SHP77 (cell line): ENCODE measurements at places on chromosomes 3 and 15.

GRCh38 chr3:19384868-19385267 is 236.6 kb downstream of the KCNH8 start:
- no peak for DNase-seq

DNA sequence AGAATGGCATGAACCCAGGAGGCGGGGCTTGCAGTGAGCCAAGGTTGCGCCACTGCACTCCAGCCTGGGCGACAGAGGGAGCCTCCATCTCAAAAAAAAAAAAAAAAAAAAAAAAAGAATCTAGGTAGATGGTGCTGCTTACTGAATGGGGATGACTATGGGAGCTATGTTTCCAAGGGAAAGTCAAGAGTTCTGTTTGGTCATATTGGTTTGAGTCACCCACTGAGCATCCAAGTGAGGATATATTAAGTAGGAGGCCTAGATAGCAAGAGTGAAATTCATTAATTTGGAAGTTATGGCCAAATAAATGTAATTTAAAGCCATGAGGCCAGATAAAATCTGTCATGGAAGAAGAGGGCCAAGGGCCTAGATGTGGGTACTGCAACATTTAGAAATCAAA is 9.0 kb upstream of the UACA start:
- DNase-seq, result no peak

DNA sequence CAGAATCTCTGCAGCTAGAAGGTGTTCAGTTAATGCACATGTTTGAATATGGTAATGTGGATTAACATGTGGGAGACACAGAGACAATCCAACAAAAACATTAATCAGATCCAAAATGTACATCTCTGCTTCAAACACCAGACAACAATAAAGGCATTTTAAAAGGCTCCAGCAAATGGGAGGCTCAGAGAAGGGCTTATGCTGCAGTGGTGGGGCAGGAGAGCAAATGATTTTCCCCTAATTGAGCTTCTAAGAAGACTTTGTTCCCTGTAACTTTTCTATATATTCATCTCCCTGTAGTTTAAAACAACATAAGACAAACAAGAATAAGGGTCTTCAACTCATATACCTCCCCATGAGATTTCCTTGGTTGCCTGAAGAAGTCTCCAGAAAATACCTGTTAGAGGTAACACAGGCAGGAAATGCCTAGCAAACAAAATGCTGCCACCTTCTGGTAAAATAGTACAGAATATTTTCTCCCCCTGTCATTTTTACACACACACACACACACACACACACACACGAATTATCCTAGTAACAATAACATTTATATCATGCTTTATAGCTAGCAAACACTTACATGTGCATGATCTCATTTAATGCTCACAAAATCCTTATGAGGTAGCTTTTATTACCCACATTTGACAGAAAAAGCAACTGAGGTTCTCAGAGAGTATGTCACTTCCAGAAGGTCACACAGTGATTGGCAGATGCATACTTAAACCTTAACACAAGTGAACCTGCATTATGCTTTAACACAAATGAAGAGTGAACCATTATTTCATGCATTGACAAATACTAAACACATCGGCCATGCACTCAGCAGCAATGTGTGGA is 123.4 kb upstream of the MB21D2 start:
- DNase-seq, result peak; percentile 3

DNA sequence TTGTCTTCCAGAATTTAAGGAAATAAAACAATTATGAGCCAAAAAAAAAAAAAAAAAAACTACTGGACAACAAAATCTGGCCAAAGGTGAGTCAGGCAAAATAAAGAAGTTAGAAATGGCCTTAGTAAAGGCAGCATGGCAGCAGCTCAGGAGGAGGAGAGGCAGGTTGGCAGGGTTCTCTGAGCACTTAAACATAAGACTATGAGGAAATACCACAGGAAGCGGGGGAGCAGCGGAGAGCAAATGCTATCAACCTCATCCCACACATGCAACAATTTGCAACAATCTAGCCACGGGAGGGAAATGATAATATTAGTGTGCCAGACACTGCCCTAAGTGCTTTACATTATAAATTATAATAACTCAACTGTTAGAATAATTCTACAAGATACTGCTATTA is 247.3 kb upstream of the NSMCE3 start:
- no peak for DNase-seq

DNA sequence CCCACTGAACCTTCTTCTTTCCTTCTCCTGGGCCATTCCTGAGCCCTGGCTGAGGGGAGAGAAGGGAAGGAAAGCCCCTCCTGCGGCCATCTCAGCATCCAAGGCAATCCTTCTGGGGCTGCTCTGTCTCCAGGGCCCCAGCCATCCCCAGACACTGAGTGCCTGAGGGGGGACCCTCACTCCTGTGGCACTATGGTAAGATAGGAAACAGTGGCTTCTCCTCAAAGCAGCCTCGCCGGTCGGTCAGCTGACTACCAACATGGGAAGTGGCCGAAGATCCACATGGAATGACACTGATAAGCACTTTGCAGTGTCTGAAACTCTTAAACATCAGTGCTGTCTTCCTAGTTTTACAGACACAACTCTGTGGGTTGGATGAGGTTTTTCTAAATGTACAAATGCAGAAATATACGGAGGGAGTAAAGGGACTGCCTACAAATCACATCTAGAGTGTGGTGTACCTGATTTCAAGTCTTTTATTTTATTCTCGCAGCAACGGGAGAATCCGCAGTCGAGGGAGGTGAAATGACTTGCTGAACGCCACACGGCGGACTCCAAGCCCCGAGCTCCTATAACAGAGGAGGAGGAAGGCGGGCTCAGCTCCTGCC is 973 bp upstream of the ITPKA start:
- DNase-seq, result peak; percentile 16

DNA sequence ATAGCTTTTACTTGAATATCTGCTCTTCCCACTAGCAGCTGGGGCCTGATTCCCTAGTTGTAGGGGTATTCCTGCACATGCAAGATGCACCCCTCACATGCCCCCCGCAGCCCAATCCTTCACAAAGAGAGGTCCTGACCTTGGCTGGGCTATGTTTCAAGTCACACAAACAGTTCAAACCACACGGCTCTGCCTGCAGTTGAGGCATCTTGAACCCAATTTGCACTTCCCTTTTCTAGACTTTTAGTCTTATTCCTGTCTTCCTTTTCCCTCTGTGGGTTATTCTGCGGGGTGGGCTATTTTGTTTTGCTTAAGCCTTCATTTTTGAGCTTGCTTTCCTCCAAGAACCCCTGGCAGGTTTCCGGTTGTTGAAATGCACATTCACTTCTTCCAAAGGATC is 13.3 kb upstream of the CCR1 start:
- no peak for DNase-seq

DNA sequence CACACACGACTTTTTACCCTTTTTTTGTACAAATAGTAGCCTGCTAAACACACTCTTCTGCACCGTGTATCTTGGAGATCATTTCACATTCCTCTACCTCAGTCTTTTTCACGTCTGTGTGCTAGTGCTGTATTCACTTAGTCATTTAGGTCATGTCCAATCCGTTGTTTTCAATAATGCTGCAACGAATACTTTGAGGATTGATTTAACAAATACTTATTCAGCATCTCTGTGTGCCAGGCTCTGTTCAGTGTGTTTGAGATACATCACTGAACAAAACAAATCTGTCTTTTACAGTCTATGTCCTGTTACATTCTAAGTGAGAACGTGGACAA is 882 bp downstream of the JMJD7 start:
- DNase-seq, result no peak

- no peak for DNase-seq
Observed at GRCh38 chr3:175118382-175118941, 259.3 kb downstream of the NAALADL2 start.

- DNase-seq, result no peak
Observed at GRCh38 chr3:58049143-58049785, 41.0 kb downstream of the FLNB start.

DNA sequence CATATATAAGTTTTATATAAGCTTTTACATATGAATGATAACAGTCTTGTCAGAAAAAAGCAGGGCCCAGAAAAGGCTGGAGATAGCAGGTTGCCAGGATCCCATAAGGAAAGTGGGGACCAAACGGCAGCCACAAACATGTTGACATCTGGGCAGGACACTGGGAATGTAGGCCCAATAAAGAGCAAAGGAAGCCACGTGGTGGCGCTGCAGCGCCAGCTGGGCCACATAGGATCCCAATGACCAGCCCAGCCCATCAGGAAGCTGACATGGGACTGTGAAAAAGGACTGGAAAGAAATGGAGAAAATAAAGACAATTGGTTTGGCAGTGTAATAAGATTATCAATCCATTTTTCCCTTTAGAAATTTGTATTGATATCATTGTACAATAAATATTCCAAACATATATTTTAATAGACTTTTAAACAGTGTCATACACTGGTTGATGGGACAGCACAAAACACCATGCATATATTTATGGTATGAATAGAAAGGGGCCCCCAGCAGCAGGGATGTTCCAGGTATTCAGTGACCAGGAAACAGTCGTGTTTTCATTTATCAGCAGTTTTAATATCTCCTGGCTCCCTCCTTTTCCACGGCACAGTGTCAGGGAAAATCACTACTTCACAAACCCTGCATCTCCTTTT is 89.0 kb upstream of the STRIT1 start:
- DNase-seq, result peak; percentile 50

GRCh38 chr3:49132437-49133225 is at the start of gene LAMB2:
TSS of gene LAMB2 (minus strand) at chr3:49133050. CDS start at chr3:49132867, 183 bp downstream.
- DNase-seq, result peak; percentile 56

- no peak for DNase-seq
Observed at GRCh38 chr3:194472290-194472920, 14.4 kb downstream of the ATP13A3 start.

DNA sequence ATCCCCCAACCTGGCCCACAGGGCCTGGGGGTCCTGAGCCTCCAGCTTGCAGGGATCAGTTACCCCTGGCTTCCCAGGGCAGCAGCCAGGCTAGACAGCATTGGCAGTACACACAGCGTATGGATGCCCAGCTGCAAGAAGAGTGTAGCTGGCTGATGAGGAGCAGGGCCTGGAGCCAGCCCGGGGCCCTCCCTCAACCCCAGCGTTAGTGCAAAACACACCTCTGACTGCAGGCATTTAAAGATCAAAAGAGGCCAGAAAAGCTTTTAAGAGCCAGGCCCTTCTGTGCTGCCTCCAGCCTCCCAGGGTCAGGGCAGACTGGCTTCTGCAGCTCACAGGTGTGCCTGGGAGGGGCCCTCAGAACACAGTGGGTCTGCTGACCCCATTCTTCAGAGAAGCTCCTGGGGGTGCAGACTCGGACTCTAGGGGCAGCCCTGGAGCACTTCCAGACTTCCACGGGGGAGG is 110.6 kb downstream of the ETFA start:
- no peak for DNase-seq

DNA sequence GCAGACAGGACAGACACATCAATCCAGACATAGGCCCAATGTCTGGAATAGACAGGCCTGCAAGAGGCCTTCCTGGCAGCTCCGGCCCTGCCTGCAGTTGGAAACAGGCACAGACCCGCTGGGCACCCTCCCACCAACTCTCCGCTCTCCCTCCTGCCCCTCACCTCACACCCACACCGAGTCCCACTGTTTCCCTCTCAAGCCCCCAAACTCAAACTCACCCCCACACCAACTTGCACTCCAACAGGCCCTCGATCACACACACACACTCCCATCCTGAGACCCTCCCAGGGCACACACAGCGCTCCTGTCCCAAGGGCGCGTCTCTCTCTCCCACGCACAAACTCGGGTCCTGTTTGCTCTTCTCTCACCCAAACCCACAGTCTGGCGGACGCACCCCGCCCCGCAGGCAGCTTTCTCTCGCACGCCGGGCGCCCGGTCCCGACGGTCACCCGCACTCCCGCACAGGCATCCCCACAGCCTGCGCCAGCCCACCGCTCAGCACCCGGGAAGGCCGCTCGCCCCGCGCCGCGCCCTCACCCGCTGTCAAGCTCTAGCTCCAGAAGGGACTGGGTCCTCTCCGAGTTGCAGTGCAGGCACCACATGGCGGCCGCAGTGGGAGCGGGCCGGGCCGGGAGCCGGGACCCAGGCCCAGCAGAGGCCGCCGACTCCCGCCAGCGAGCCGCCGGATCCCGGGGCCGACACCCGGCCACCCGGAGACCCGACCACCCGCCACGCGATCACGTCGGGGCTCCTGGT is 106.2 kb downstream of the IQSEC1 start:
- DNase-seq, result no peak

GRCh38 chr15:40823572-40824343 is 4.8 kb downstream of the PPP1R14D start:
- no peak for DNase-seq

DNA sequence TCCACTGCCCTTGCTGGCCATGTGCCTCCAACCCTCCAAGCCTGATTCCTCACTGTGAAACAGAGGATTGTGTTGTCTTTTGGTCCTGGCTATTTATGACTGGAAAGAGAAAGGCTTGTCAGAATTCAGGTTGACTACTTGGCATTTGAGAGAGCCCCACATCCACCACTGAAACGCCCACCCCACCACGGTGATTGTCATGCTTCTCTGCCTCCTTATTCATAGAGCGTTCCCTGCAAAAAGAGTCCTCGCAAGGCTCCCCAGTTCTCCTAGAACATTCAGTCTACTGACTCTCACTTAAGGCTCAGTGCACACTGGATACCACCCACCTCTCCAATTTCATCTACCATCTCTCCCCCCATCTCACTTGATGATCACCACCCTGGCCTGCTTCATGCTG is 162.9 kb upstream of the WNT5A start:
- no peak for DNase-seq

GRCh38 chr15:96200357-96200967 is 130.0 kb upstream of the NR2F2 start:
- DNase-seq, result no peak

- no peak for DNase-seq
Observed at GRCh38 chr3:106930086-106930485, 447.2 kb upstream of the CCDC54 start.

GRCh38 chr3:13514639-13515435 is 34.1 kb upstream of the FBLN2 start:
- no peak for DNase-seq

DNA sequence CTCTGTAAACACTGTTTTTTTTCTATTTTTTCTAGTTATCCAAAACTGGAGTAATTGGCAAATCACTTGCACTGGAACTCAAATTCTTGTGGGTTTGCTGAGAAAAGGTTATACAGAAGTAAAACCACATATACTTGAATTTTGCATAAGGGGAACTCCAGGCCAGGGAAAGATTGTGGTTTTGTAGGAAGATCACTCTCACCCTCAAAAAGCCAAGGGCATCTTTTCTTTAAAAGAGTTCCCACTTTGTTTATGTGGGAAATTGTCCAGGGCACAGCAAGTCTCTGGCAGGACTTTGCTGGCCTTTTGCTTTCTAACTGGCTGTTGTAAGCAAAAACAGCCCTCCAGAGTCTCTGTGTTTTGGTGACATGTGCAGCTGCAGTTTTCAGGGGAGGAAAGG is 340.3 kb upstream of the RBMS3 start:
- DNase-seq, result no peak

DNA sequence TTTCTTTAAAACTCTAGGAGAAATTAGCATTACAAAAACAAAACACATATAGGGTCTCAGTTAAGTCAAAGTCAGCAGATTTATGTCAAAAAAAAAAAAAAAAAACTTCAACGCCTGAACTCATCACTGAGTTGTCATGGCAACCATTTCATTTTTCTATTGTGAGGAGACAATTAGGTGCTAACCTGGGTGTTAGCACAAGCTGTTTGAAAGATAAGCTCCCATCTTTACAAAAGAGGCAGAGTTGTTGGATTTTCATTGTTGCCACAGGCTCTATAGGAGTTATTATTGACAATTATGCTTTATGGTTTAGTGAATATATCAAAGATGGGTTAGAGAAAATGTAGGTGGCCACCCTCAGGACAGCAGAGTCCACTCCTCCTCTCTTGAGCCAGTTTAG is 806.9 kb downstream of the GRM7 start:
- no peak for DNase-seq
